ENCODE measurements at places on chromosomes 5 and 9. TPM values are rescaled to one million over a fixed set of nuclear protein-coding genes. Genes with fewer than 3 reads are reported as not detected.

The PLAC8L1 gene
- polyA plus RNA-seq, result 0.27 TPM

- DNase-seq, result no peak
Observed at GRCh38 chr5:78795757-78796156, 147.2 kb upstream of the LHFPL2 start.

GRCh38 chr5:32507738-32508434 is 63.3 kb upstream of the ZFR start:
- no peak for DNase-seq

DNA sequence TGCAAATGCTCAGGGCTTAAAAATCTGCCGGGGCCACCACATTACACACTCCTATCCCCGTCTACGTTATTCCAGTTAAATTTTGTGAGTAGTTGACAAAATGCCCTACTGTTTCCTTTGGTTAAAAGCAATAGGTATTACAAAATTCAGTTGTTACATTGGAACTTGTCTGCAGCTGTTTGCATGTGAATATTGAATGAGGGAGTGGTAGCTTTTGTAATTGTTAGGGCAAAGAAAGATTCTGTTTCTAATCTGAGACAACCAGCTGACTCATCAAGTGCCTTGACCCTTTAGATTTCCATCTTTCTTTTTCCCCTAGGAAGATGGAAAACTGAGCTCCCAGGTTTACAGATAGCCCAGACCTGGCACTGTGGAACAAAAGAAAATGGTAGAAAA is 30.2 kb downstream of the MAML1 start:
- no peak for DNase-seq

GRCh38 chr5:159182691-159183090 is 26.7 kb downstream of the RNF145 start:
- no peak for DNase-seq

DNA sequence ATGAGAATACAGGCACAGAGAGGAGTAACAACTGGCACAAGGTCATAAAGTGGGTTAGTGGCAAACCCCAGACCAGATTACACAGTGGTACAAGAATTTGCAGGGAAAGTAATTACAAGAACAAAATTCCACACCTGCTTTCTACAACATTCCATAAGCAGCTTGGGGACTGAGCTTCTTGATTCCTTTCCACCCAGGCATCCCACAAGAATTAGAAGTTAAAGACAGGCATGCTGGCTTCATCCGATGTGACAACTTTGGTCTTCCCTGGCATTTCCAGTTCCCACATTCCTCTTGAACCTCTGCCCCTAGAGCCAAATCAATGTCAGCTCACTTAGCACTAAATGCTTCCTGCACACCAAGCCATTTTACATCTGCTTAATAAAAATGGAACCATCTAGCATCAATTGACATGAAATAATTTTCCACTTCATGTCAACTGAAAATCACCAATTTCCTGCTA is 435.8 kb upstream of the PAPPA start:
- DNase-seq, result no peak
